ENCODE measurements at places on chromosomes 5 and 9.
A peak's percentile ranks its signal among the peaks of the same experiment; 100 is the strongest.

DNA sequence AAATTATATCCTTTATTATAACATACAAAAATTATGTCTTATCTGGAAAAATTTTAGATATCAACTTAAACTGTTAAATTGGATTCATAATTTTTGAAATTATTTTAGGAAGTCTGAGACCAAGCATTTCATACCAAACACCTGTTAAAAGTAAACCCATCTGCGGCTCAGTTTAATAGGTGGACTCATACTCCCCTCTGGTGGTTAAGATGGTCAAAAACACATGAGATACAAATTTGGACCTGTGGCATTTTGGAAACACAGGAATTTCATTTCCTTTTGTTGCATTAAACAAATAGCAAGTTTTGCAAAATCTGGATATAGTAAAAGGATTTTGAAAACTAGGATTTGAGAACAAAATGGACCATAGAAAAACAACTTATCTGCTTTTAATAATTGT, 53.7 kb downstream of the RGMB start:
- no peak for DNase-seq

DNA sequence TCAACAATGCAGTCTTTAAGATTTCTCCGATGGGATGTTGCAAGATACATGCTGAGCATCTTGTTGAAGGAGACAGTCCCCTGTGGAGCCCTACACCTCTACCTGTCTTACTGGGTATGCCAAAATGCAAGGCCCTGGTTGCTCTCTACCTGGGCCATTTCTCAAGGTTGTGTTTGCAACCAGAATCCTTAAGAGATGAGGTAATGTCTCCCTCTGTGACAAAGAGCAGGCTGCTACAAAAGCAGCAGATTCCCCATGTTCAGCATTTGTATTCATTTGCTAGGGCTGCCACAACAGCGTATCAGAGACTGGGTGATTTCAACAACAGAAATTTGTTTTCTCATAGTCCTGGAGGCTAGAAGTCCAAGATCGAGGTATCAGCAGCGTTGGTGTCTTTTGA, 138.4 kb upstream of the RPS23 start:
- no peak for DNase-seq

DNA sequence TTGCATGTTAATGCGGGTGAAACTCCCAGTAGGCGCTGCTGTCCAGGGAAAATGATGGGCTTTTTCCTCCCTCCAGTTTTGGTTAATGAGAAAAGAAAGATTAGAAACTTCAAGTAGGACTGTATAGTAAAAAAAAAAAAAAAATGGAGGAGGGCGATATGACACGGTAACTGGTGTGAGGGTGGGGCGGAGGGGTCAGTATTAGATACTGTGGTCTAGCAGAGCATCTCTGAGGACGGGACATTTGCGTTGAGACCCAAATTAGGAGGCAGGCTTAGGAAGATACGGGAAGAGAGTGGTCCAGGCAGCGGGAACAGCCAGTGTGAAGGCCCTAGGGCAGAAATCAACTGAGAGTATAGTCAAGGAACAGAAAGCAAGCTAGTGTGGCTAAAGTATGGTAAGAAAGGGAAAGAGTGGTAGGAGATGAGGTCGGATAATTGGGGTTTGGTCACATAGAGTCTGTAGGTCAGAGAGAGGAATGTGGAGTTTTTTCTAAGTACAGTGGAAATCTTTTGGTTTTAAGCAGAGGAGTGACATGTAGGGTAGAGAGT, 707 bp downstream of the RMND5B start:
- DNase-seq: no peak

DNA sequence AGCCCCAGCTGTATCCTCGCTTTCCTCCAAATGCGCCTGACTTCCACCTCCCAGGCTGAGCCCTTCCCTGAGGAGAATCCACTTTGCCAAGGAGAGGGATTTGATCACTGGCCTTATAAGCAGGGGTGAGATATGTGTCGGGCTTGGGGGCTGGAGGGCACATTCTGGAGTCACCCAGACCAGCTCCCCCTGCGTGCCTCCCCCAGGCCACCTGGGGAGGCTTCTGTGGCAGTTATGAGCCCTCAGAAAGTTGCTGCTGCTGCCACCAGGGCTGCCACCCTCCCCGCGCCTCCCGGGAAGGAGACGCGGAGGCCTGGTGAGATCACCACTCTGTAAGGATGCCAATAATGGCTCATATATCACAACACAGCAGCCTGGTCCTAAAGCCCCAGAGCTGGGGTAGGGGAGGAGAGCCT, 211.5 kb downstream of the PAPPA start:
- no peak for DNase-seq

DNA sequence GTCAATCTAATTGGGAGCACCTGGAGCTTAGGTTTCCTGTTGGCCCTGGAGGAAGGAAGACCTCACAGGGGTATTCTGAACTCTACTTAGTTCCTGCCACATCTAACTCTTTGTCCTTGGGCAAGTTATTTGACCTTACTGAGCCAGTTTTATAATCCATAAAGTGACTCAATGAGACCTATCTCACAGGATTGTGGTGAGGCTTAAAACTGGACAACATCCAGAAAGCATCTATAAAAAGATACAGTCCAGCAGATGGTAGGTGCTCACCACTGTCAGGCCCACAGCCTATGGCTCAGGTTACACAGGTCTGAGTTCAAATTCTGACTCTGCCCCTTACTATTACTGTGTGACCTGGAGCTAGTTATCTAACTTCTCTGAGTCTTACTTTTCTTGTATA, 23.3 kb downstream of the KCNV2 start:
- DNase-seq: no peak

DNA sequence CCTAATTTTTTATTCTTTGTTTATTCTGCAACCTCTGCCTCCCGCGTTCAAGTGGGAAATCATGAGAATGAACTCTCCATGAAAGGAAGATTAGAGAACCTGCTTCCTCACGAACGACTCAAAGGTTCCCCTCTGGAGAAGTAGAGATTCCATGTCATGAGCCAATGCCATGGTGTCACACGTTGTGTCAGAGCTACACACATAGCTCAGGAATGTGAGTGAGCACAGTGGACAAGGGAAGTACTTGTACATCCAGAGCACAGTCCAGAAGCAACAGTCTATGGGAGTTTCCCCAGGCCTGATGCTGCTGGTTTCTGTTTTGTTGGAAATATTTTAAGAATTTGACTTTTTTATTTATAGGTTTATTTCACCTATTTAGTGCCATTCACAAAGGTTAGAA, 26.8 kb upstream of the PPP2CA start:
- no peak for DNase-seq

DNA sequence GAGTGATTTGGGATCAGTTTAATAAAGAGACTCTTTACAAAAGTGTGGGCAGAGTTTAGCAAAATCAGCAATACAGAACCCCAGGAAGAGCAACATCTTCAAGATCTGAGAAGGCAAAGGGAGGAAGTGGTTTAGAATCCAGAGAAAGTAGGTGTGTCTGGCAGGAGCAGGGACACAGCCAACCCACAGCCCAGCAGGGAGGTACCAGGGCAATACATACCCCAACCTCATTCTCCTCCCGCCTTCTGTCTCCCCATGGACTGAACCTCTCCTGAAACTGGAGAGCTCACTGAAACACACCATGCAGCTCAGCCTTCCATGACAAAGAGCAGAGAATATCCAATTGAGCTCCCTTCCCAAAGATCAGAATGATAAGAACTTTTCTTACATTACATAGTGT, 283.4 kb downstream of the PRELID2 start:
- DNase-seq: no peak

- DNase-seq: no peak
Measured at GRCh38 chr9:37029776-37030610, 4.1 kb downstream of the PAX5 start.

- DNase-seq: no peak
Measured at GRCh38 chr9:134247918-134248631, 78.2 kb upstream of the RXRA start.

DNA sequence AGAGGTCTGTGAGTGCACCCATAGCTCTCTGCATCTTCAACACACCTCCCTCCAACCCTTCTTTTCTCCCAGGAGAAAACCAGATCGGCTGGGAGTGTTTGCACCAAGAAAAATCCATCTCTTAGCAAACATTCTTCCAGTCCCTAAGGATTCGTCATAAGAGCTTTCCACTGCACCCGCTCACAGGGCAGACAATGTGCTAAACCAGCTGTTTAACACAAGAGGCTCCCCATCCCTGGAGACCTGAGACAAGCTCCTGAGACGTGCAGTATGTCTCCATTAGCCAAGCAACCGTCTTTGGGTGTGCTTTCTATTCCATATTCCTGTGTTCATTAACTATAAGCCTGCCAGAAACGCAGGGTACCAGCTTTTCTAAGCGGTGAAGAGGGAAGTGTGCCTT, 93.6 kb upstream of the ZNF462 start:
- DNase-seq: no peak

- DNase-seq: no peak
Measured at GRCh38 chr9:108889649-108890067, 27.6 kb downstream of the ACTL7A start.

GRCh38 chr5:44178414-44178813, 210.8 kb downstream of the FGF10 start:
- DNase-seq: no peak

- DNase-seq: peak; percentile 55
Measured at GRCh38 chr5:103119765-103120606, at the start of the genes GIN1 and PPIP5K2. Gene GIN1, minus strand, starts transcription at chr5:103120138. Its CDS starts 11,431 bp downstream, at chr5:103108707. Gene PPIP5K2, plus strand, starts transcription at chr5:103120301. Its CDS starts 9,289 bp downstream, at chr5:103129590.

GRCh38 chr9:34550681-34551270, 28.0 kb upstream of the ENHO start:
- DNase-seq: no peak

DNA sequence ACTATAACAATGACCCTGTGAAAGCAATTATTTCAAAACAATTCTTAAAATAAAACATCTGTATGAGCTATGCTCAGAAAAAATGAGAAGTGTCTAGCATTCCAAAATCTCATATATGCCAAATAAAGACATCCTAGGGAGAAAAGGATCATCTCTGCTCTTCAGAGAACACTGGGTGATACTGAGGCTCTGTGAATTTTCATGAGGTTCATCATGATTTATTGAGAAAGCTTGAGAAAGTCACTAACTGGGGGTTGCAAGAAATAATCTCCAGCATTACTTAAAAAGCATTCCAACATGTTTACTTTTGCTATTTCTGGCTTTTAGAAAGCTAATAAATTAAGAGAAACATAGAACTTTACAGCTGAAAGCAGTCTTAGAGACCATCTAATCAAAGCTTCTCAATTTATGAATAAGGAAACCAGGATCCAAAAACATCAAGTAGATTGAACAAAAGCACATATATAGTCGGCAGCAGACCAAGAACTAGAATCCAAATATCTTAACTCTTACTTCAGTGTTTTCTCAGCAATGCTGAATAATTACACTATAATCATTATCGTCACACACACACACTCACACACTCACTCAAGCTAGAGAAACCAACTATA, 372.8 kb downstream of the NR2F1-AS1 start:
- DNase-seq: no peak

DNA sequence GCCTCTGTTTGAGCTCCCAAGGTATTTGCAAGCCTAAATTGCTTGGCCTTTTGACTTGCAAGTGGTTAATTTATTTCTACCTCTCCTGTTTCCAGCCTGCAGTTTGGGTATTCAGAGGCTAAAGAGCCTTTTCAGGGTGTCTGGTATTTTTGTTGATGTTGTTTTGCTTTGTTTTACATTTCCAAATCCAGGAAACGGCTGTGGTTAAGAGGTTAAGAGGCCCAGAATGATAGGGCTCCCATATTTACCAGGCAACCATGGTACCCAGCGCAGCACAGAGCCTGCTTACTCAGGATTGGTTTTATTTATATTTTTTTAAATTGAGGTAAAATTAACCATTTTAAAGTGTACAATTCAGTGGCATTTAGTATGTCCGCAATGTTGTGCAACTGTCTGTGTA, 92.1 kb downstream of the PDZD2 start:
- no peak for DNase-seq

GRCh38 chr5:138503487-138504270, 38.4 kb downstream of the EGR1 start:
- no peak for DNase-seq

DNA sequence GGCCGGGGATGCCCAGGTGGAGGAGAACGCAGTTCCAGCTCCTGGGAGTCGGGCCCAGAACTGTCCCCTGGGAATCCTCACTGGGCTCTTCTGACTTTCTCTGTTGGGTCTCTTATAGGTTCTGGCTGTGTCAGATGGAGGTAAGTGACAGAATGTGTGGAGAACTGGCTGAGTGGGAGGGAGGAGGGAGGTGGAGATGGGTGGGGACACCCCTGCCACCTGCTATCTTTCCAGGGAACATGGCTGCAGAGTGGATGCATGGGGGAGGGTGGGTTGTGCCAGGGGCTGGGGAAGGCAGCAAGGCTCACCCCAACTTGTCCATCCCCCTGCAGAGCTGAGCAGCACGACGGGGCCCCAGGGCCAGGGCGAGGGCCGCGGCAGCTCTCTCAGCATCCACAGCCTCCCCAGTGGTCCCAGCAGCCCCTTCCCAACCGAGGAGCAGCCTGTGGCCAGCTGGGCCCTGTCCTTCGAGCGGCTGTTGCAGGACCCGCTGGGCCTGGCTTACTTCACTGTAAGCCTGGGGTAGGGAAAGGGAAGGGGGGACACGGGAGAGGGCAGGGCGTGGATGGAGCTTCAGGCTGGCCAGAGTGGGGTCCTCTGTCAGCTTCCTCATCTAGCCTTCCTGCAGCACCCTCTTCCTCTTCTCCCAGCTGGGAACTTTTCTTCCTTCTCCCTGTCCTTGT, 8.3 kb downstream of the RGS14 start:
- no peak for DNase-seq

- no peak for DNase-seq
Measured at GRCh38 chr5:122741681-122742080, 33.2 kb upstream of the SNX2 start.

- no peak for DNase-seq
Measured at GRCh38 chr5:57036761-57037160, 84.8 kb upstream of the MIER3 start.

DNA sequence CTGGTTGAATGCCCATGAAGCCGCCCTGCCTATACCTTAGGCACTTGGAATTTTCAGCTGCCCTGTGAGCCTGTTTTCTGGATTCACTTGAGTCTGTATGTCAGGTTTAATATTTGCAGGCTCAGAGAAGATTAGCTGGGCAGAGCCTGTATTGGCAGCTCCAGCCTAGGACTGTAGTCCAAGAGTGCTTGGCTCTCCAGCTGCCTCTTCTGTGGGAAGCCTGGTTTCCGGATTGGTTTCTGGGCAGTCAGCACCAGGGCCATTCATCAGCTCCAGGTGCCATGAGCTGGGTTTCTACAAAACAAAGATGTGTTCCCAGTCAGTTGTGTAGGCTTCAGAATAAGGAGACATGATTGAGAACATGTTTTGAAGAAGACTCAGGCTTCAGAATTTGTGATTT, 90.1 kb downstream of the ARHGAP26 start:
- no peak for DNase-seq

DNA sequence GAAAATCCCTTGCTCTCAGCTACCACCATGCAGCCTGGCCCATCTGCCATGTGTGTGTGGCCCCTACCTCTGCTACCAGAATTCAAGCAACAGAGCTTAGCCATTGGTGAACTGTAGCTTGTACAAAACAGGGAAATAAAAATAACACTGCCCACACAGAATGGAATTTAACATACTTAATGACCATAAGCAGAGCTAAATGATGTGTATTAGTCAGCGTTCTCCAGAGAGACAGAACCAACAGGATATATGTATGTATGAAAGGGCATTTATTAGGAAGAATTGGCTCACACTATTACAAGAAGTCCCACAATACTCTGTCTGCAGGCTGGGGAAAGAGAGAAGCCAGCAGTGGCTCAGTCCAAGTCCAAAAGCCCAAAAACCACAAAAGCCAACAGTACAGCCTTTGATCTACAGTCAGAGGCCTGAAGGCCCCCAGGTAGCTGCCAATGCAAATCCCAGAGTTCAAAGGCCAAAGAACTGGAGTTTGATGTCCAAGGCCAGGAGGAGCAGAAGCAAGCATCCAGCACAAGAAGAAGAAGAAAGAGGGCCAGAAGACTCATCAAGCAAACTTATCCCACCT, 318.8 kb downstream of the DNAH5 start:
- no peak for DNase-seq

Measured in KG1 (cell line).